Keratinocyte (primary cell): ENCODE measurements at places on chromosomes 16 and 17.
A peak's percentile ranks its signal among the peaks of the same experiment; 100 is the strongest.

DNA sequence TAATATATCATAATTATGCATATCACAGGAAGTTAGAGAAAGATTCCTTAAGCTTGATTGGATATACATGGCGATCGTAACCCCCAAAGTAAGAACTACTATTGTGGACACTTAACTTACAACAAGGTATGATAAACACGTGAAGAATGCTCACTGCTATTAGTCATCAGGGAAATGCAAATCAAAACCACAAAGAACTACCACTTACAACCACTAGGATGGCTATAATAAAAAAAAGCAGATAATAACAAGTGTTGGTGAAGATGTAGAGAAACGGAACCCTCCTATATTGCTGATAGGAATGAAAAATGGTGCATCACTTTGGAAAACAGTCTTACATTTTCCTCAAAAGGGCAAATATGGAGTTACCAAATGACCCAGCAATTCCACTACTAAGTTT, 265.9 kb downstream of the SLC39A11 start:
- peak; percentile 23 for DNase-seq

- DNase-seq, result peak; percentile 71
Observed at GRCh38 chr17:71970312-71970711, 150.5 kb upstream of the SOX9 start.

GRCh38 chr16:29237971-29238370, 168.5 kb downstream of the NPIPB11 start:
- DNase-seq, result no peak

DNA sequence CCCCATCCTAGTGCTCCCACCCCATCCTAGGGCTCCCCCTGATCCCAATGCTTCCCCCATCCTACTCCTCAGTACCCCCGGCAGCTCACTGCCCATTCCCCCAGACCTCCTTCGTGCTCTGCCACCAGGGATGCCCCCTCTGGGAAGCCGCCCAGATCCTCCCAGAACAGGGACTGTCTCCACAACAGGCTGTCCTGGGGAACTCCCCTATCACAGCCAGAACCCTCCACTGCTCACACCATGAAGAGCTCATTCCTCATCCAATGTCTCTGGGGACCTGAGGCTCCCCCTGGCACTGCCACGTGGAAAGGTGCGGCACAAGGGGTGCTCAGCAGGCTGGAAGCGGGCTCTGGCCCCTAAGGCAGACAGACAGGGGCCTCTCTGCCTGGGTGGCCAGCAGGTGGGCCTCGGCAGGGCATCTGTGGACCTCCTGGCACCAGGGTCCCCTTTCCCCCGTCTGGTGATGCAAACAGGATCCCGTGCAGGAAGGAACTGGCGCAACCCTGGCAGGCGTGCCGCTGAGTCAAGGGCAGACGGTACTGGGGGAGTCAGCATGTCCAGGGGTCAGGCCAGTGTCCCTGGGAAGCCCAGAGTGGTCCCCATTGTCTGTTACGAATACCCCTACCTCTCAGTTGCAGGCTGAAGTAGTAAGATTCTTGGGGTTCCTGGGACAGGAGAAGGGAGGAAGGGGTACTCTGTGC, 14.8 kb upstream of the PVALEF start:
- no peak for DNase-seq

DNA sequence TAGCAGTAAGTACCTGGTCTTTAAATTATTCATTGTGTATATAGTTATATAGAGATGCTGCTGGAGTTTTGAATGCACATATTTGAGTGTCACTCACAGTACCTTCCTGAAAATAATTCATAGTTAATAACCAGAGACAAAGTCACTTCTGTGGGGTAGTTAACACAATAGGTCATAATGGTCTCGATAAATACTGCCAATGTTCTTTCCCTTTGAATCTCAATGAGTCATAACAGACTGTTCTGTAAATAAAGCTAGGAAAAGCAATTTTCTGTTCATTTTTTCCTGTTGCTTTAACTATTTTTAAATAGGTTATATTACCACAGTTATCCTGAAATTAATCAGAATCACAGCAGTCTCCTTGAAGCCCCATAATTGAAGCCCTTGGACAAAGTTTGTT, 87.2 kb downstream of the MAP2K4 start:
- no peak for DNase-seq

DNA sequence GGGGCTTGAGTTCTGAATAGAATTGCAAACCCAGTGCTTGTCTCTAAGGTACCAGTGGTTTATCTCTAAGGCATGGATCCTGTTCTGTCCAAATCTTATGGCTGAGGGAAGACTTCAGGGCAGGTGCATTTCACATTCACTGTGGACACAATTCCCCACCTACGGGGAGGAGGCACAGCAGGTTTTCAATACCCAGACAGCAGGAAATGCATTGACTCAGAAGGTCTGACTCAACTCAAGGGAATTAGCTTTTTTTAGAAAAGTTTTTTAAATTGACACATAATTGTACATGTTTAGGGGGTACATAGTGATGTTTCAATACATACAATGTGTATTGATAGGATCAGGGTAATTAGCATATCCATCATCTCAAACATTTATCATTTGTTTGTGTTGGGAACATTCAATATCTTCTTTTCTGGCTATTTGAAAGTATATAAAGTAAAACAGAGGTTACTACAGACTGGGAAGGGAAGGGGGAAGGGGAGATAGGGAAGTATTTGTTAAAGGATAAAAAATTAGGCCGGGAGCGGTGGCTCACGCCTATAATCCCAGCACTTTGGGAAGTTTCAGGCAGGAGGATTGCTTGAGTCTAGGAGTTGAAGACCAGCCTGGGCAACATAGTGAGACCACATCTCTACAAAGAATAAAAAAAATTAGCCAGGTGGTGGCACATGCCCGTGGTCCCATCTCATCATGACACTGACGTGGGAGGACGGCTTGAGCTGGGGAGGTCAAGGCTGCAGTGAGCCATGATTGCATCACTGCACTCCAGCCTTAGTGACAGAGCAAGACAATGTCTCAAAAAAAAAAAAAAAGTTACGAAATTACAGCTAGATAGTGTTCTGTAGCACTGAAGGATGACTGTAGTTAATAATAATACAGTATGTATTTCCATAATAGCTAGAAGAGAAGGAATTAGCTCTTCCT, 54.9 kb downstream of the RGS9 start:
- no peak for DNase-seq

DNA sequence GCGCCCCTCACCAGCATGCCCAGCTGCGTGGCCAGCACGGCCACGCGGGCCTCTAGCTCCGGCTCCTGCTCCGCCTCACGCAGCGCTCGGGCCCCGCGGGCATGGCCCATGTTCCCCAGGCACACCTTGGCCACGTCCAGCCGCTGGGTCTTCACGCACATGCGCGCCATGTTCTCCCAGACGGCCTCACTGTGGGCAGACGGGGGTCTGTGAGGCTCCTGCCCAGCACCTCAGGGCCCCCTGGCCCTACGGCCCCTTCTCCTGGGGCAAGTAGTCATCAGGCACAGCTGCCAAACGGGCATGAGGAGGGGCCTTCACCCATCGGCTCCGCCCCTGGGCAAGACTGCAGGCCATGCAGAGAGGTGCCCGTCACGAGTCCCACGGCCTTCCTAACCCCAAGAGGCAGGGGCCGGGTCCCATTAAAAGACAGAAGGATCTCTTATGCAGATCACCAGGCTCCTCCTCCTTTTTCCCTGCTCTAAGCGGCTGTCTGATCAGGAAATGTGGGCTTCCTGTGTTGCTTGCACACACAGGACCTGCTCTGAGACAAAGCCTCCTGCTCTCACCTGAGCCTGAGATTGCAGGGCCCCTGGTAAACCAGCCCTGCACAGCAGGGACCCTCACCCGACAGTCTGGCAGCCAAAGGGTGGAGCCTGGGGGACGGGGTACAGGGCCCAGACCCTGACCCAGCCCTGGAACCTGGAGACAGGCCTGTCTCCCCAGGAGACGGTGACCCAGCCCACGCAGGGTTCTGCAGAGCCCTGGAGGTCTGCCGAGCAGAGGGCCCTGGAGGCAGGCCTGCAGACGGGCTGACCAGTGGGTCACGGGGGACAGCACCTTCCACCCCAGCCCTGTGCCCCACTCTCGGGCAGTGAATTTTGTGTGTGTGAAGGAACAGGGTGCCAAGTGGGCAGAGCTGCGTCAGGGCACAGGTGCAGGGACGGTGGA, 6.6 kb upstream of the TMEM204 start:
- no peak for DNase-seq

DNA sequence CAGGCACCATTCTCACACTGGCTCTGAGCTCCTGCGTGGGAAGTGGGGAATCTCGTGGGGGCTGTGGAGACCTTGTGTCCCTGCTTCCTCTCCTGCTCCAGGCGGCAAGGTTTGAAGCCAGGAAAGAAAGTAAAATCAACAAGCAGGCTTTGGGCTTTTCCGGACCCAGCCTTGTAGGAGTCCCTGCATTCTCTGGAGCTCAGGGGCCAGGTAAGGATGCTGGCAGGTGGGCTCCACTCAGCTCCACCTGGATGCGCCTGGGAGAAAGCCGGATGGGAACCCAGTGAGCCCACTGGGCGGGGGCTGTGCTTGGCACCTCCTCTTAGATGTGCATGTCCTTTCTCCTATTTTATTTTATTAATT, 362.5 kb downstream of the SEC14L1 start:
- DNase-seq, result no peak

DNA sequence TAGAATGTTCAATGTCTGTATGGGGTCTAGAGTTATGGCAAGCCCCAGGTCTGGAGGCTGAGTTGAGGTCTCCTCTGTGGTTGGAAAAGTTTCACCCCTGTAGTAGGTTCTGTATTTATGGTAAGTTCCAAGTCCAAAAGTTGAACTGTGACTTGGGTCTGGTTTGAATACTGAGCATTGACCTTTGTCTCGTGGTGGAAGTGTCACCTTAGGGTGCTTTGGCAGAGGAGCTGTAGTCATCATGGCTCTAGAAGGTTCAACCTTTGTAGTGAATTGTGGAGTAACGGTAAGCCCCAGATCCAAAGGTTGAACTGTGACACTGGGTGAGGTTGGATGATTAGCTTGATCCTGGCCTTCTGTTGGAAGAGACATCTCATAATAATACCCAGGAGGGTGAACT, 17.6 kb downstream of the RDM1 start:
- DNase-seq, result no peak

GRCh38 chr16:88866151-88866920, at the start of gene PABPN1L:
PABPN1L (minus strand) TSS chr16:88866660; CDS start chr16:88866606, 54 bp downstream.
- DNase-seq, result no peak

DNA sequence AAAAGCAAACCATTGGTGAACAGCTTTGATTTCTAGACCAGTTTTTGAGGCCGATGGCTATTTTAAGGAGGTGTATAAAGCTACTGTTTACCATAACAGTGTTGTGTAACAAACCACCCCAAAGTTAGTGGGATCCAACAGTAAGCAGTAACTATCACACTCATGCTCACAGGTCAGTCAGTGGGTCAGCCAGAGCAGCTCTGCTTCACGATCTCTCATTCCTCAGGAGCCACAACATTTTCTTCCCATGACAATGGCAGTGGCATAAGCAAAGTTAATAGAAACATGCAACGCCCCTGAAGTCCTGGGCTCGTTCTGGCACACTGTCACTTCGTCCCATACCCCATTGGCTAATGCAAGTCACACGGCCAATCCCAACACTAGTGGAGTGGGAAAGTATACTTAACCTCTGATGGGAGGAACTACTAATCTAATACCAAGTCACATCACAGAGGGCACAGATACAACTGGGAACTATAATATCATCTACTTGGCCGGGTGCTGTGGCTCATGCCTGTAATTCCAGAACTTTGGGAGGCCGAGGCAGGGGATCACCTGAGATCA, 28.0 kb upstream of the B4GALNT2 start:
- no peak for DNase-seq

DNA sequence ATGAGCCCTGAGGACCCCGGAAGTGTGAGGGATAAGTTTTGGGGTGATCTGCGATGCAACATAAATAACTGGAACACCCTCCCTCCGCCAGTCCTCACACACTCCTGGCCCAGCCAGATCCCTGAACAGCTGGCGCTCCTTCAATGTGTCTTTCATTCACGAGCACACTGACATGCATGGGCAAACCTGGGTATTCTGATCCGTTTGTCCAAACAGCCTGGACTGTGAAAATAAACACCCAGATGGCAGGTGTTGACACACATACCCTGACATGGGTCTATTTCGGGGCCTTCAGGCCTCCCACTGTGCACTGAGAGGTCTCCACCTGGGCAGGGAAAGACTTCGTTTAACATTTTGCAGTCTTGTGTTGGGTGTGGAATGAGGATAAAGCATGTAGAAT, 3.0 kb upstream of the CPNE2 start:
- DNase-seq, result no peak

DNA sequence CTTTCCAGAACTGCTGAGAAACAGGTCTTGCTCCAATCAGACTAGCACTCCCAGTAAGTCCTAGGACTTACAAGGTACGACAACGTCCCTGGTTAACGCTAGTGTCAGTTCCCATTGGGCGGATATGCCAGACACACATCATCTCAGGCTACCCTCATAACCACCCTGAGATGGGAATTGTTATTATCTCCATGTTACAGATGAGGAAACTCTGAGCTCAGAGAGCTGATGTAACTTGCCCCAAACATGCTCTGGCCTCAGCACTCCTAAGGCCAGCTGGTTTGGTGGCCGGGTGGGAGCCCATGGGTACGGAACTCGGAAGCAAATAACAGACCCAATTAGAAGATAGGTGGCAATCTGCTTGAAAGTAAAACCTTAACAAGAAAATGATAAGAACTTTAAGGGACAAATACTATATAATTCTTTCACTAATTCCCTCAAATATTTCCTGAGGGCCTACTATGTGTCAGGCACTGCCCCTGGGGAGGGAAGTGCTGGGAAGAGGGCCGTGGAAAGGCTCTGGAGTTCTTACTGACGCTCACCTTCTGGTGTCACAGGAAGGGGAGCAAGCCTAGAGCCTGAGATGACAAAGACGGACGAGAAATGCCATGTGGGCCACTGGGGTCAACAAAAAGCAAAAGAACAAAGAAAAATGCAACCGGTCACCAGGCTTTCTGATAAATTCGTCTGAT, 6.9 kb downstream of the CREBBP start:
- no peak for DNase-seq

DNA sequence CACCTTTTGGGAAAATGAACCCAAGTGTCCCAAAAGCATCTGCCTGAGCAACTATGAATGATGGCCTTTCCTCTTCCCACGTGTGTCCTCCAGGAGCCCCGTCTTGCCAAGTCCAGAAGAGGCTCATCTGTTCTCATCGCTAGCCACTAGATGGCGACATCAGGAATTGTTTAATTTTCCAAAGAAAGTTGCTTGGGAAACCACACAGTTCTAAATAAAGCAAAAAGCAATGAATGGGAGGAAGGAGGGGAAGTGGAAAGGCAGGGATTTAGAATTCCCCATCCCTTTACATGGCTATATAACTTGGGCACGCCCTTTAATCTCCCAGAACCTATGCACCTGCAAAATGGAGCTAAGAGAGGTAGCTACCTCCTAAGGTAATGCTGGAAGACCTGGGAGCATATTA, 9.0 kb upstream of the CDH5 start:
- peak; percentile 57 for DNase-seq

- DNase-seq, result no peak
Observed at GRCh38 chr16:15618392-15618791, 24.6 kb downstream of the MARF1 start.

DNA sequence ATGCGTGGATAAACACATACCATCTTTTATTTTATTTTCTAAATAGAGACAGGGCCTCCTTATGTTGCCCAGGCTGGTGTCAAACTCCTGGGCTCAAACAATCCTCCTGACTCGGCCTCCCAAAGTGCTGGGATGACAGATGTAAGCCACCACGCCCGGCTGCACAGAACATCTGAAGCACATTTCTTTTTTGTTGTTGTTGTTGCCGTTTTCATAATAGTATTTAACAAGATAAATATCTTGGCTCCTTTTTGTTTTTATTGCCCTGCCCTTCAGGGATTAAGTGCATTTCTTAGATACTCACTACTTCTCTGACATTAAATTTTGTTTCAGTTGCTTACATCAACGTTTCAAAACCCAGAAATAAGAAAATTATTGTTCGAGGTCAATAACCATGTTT, 37.4 kb downstream of the ANKRD11 start:
- no peak for DNase-seq

- no peak for DNase-seq
Observed at GRCh38 chr16:76287466-76287865, 10.3 kb downstream of the CNTNAP4 start.
